ENCODE measurements at places on chromosomes 4 and X.

GRCh38 chr4:138189206-138189605 is 52.9 kb downstream of the SLC7A11 start:
- no peak for DNase-seq

- no peak for DNase-seq
These were observed 136.2 kb downstream of the CPZ start for GRCh38 chr4:8728536-8729407.

- no peak for DNase-seq
These were observed 127.1 kb downstream of the TRIML1 start for GRCh38 chr4:188266386-188266785.

DNA sequence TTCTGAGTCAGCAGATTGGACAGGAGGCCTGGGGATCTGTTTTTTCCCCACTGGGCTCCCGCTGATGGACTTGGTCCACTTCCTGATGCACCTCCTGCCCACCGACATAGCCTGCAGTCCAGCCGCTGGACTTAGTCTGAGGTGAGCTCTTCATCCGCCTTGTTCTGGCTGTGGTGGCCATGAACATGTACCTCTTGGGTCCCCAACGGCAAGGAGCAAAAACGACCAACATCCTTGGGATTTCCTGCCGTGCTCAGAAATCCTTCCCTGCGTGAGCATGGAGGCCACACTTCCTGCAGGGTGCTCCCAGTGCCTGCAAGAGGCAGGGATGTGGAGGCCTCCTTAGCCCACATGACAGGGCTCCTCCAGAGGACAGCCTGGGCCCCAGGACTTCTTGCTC is 76.8 kb downstream of the CRMP1 start:
- DNase-seq = no peak

Measured in occipital lobe (tissue), 3 donors.